Retinal pigment epithelial cell (primary cell): ENCODE measurements at places on chromosomes 3 and 15.

DNA sequence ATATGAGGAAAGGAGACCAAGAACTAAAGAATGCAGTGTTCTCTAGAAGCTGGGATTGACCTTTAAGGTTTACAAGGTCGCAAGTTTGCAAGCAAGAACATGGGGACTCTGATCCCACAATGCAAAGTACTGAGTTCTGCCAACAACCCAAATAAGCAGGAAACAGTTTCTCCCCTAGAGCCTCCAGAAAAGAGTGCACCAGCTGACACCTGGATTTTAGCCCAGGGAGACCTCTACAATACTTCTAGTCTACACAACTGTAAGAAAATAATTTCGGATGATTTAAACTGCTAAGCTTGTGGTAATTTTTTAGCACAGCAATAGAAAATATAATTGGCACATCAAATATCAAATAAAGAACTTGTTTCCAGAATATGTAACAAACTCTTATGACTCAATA, 46.4 kb downstream of the EHHADH start:
- no peak for DNase-seq

GRCh38 chr15:44530653-44531052, 6.3 kb upstream of the EIF3J start:
- no peak for DNase-seq

- DNase-seq: peak; percentile 96
These were observed 21.6 kb upstream of the SLC6A20 start for GRCh38 chr3:45817831-45818522.

GRCh38 chr3:195209083-195209846, 61.7 kb downstream of the XXYLT1 start:
- DNase-seq: no peak

GRCh38 chr3:133292296-133292695, 107.6 kb upstream of the BFSP2 start:
- no peak for DNase-seq

DNA sequence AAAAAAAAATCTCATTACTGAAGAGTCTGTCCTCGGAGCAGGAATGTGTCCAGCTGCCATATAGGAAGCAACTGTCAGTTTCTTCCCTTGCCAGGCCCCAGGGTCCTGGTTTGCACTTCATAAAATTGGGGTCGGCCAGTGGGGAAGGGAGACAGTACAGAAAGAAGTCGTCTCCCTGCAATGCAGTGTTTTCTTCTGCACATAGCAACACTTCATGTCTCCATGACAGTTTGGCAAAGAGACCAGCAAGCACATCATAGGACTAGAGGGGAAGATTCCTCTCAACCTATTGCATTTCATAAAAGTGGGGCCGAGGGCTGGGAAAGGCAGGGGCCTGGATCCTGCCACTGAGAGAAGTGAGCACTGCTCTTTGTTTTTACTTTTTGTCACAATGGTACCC, 138.2 kb upstream of the HACD2 start:
- DNase-seq: no peak

- DNase-seq: no peak
These were observed 7.3 kb upstream of the CD96 start for GRCh38 chr3:111534701-111535100.

DNA sequence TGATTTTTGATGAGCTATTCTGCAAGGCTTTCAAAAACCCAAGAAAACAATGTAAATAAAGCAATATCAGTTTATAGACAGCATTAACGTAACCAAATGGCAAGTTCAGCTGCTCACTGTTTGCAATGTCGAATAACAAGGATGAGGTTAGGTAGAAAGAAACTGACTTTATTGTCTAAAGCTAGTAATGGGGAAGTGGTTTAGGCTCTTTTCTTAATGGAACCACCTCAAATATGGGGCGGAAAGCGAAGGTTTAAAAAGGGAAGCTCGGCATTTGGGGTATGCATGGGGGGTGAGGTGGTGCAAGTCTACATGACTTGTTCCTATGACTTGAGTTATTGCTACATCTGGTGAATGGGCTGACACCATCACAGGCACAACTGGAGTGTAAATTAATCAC, 1060.2 kb downstream of the NSUN3 start:
- DNase-seq: no peak

DNA sequence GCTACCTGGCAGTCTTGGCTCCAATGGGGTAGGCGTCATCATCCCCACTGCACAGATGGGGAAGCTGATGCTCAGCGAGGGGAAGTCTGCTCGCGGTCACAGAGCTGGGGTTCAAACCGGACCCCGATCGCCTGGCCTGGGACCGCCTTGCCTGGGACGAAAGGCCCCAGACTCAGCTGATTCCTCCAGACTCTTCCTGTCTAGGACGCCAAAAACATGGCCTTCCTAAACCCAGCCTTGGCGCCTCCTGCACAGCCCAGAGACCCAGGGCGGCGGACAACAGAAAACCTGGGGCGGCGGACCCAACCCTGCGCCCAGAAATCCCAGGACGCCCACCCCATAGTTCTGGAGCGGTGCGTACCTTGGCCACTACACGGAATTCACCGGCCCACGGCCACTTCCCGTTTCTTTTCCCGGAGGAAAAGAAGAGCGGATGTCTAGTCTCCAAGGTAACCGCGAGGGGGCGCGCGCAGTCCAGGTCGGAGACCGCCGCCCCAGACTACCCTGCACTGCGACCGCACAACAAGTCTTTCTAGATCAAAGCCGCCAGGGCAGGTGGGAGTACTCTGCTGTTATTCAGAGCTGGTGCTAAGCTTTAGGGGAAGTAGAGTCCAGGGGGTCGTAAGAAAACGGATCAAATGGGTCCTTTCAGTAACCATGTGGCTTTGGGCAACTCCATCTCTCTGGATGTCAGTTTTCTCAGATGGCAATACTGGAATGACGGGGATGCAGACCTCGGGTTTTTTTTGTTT, 4.9 kb upstream of the IL17RD start:
- DNase-seq: no peak

GRCh38 chr3:135762188-135762856, 203.2 kb upstream of the PPP2R3A start:
- no peak for DNase-seq

- no peak for DNase-seq
These were observed 445.3 kb upstream of the ROBO1 start for GRCh38 chr3:80213086-80213485.

DNA sequence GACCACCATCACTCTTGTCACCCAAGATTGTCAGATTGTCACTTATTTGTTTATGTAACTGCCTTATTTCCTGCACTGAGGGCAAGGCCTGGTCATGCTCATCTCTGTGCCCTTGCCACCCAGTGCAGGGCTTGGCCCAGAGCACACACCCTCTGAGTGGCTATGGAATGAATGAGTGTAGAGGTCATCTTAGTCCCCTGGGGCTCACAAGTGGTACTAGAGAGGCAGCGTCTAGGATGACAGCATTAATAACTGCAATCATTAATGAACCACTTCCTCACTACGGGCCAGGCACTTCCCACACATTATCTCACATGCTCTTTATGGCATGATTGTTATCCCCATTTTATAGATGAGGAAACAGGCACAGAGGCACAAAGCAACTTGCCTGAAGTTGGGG, 117.0 kb downstream of the SMAD6 start:
- DNase-seq: no peak

DNA sequence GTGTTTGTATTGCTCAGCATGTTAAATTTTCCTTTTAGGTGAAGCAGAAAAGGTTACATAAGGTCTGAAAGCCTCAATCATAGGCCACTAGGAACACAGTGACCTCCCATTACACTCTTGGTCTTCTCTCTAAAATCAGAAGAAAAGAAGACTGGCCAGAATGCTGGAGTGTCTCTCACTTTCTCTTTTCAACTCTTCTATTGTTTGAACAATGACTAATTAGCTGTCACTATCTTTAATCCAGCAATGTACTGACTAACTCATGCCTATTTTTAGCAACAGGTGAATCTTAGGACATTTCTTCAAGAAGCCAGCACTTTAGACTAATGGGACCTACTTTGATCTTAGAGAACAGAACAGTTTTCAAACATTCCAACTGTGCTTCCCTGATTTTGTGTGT, 142.8 kb downstream of the TGFBR2 start:
- no peak for DNase-seq

- DNase-seq: no peak
These were observed 66.0 kb downstream of the RBMS3 start for GRCh38 chr3:29346828-29347227.

GRCh38 chr3:109114746-109115145, 3.2 kb downstream of the MORC1 start:
- no peak for DNase-seq

DNA sequence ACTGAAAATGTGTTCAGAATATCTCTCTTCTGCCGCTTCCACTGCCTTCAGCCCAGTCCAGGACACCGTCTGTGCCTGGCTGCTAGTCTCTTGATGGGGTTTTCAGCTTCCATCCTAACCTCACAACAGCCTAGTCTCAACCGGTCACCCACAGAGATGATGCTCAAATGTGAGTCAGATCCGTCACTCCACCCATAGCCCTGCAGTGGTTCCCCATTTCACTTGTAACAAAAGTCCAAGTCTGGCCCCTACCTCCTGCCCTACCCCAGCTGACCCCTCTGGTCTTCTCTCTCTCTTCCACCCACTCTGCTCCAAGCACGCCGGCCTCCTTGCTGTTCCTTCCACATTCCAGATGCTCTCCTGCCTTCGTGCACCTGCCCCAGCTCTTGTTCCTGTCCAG, 68.1 kb downstream of the PPARG start:
- no peak for DNase-seq

DNA sequence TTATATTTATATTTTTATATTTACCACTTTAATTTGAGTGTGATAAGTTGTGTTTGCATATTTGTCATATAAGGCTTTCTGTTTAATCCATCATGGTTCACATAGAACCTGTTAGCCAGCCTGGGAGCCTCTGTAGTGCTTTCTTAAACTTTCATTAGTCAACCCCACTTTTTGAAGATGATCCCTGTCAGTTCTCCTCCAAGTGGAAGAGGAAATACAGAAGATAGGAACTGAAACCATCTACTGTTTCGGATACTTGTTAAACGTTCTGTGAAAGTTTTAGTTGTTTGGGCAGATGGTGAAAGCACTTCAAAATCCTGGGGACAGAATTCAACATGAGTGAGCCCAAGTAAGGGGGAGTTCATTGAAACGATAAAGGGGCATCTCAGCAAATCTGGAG, 4.6 kb upstream of the SAMMSON start:
- DNase-seq: no peak

GRCh38 chr15:22961762-22962161, 18.4 kb downstream of the CYFIP1 start:
- DNase-seq: no peak

DNA sequence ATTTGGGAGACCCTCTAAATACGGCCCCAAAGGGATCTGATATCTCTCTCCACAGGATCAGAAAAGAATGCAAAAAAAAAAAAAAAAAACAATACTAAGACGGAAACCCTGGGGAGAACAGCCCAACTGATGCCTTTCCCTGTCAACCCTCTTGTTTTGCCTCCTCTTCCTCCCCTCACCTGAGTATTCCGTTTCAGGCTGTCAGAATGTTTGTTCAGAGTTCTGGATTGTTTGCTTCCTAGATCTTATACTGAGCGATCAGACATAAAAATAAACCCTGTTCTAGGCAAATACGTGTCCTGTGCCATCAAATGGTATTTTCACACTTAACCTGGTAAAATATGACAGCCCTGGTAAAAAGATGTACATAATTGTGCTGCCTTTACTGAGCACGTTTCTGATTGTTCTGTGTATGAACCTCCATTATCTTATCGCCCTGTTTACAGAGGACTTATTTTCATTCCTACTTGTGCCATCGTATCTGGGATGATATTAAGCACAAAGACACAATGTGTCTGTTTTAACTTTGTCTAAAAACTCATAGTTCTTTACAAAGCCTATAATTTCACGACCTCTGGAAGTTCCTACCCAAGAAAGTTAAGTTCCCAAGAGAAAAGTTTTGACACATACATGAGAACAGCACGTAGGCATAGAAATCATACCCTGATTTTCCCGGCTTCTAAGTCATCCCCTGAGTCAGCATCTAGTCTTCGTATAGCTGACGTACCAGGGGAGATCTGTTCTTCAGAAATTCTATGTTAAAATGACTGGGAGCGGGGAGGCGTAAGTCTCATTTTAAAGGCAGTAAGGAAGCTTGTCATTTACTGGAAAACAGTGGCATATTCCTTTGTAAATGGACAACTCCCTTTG, 856 bp downstream of the ZBTB38 start:
- DNase-seq: no peak

DNA sequence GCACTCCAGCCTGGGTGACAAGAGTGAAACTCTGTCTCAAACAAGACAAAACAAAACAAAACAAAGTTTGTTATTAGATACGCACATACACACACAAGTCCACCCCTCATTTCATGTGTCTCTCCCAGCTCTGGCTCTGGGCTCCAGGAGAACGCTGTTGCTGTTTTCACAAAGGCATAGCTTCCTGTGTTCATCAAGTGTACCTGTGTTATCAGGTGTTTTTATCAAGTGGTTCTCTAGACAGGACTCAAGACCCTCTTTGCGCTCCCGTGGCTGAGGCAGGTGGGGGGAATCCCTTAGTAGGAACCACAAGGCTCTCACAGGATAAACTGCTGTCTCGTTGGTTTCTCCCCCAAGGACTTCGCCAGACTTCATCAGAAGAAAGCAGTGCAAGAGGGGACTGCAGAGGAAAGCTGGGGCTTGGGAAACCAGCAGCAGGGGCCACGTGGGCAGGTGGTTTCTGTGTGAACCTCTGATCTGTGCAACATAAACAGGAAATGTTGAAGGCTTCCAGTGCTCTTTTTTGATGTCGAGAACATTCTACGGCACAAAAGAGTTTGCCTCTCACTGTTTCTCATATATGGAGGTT, 6.9 kb upstream of the PPP1R2 start:
- no peak for DNase-seq

DNA sequence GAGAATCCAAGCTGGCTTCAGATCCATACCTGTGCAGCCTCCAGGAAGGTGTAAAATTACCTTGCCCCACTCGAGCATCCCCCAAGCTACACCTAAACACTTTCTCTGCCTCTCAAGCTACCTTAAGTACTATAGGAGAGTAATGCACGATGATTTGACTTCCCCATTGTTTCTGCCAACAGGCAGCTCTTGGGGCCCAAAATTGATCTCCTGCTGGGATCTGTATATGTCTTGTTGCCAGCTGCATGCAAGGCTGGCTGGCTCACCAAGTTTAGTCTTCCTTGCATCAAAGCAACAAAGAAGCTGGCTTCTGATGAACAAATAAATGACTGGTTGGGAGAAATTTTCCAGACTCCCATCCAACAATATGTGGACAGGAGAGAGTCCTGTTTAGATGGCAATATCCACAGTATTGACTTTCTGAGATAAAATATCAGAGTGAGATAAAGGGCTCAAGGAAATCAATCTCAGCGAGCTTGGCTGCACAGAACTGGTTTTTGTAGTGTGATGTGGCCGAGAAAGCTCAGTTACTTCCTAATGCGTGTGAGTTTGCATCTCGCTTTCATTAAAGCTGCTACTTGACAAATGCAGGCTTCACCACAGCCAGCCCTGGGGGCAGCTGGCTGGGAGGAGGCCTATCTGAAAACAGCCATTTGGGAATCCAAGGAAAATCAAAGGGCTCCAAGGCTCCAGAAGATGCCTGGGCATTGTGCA, 140.7 kb downstream of the MINAR1 start:
- DNase-seq: no peak

GRCh38 chr3:15384510-15385237, 42.7 kb downstream of the METTL6 start:
- no peak for DNase-seq

DNA sequence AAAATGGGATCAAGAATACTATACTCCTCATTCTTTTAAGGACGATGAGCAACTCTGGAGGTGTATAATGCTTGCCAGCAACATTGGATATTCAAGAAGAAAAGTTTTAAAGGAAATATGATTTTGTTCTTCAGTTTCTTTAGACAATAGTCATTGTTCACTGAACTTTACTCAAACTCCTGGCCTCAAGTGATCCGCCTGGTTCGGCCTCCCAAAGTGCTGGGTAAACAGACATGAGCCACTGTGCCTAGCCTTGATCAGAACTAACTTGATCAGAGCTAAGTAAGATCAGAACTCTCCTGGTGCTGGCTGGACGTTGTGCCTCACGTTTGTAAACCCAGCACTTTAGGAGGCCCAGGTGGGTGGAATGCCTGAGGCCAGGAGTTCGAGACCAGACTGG, 12.6 kb downstream of the EFCAB12 start:
- no peak for DNase-seq
